Gastroesophageal sphincter (tissue), 4 donors: ENCODE measurements at places on chromosomes 3 and 15.

GRCh38 chr15:89067751-89068150 lies 20.5 kb upstream of the ABHD2 start:
- no peak for ATAC-seq

- ATAC-seq: no peak
Observed at GRCh38 chr3:69888943-69889315, 110.6 kb upstream of the SAMMSON start.

GRCh38 chr3:14179114-14179465 lies 473 bp downstream of the LSM3 start:
- ATAC-seq: no peak

GRCh38 chr3:113285226-113285625 lies 73.9 kb downstream of the BOC start:
- ATAC-seq: no peak

DNA sequence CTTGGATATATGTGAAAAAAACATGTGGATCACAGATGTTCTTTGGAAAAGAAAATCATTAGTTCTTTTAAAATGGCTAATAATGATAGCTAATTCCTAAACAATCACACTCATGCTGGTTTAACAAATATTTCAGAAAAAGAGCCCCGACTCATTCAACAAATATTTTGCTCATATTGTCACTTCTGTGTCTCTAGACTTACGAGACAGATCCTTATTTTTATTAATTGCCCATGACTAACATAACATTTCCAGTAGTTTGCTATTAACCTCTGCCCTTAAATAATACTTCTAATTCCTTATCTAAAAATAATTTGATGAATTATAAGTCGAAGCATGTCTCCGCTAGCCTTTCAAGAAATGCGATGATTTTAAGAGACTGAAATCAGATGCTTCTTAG lies 70.4 kb downstream of the SATB1 start:
- no peak for ATAC-seq

- no peak for ATAC-seq
Observed at GRCh38 chr3:110955301-110955880, 116.2 kb upstream of the NECTIN3 start.

DNA sequence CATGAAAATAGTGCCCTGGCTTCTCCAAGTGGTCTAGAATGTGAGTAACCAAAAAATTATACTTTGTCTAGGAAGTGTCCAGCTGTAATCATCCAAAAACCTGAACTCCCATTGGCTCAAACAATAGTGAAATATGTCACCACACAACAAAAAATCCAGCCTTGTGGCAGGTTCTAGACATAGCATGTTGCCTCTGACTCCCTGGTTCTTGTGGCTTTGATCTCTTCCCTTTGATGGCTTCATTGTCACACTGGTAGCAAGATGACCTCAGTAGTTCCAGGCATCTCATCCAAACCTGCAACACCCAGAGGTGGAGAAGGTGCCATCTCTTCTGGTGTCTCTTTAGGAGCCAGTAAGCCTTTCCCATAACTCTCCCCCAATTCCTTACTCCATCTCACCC lies 74.7 kb downstream of the CMSS1 start:
- ATAC-seq: no peak

- ATAC-seq: no peak
Observed at GRCh38 chr3:57147071-57147470, 18.1 kb downstream of the IL17RD start.

DNA sequence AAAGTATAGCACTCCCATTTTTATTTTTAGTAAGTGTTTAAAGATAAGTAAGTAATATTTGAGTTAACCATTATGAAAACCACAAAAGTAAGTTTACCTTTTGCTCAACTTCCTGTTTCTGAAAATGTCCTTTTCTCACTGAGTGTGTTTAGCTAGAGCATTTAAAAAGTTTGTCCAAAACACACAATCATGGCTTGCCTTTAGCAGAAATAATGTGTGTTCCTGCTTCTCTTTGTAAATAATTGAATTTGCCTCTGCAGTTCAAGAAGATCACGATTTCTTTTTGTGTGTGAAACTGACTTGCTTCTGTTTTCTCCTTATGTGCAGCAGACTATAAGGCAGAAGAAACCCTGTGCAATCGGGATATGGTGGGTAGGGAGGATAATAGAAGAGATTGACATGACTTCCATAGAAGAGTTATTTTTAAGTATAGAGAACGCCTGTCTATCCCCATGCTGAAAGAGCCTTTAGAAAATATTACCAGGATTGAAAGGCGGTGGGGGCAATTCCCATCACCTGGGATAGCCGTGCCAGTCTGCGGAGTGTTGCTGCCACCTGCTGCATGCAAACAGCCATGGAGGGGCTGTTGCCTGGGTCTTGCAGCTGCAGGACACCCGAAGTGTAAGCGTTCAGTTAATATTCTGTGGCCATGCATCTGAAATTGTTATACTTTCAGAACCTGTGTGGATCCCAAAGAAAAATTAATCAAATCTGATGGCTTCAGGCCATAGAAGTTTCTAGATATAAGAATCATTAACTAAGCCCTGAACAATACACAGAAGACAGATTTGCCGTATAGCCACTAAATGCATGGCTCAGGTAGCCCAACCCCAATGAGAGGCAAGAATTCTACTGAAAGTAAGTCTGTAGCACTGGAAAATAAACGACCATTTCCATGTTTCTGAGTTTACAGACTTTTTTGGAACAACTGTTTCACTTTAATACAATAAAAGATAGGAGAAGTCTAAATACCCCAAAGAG lies 2.4 kb upstream of the CD96 start:
- ATAC-seq: no peak

DNA sequence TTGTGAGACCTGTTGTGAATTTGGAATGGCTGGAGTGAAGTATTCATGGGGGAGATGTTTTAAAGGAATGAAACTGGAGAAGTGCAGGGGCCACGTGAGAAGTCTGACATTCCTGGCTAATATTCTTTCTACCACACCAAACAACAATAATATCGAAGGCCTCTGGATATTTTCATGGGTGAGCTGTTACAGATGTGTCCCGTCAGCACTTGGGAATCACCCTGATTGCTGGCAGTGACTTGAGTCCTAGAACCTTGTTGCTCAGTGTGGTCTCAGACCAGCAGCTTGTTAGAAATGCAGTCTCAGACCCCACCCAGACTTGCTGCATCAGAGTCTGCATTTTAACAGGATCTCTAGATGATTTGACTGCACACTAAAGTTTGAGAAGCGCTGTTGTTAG lies 113.8 kb downstream of the ITPR1 start:
- ATAC-seq: no peak

GRCh38 chr3:102474207-102474606 lies 39.4 kb downstream of the ZPLD1 start:
- no peak for ATAC-seq

- ATAC-seq: no peak
Observed at GRCh38 chr3:159146856-159147435, 345.1 kb downstream of the MFSD1 start.

GRCh38 chr3:13506239-13506638 lies 26.1 kb downstream of the HDAC11 start:
- ATAC-seq: no peak

- no peak for ATAC-seq
Observed at GRCh38 chr15:58549013-58549784, 117.4 kb downstream of the LIPC start.

DNA sequence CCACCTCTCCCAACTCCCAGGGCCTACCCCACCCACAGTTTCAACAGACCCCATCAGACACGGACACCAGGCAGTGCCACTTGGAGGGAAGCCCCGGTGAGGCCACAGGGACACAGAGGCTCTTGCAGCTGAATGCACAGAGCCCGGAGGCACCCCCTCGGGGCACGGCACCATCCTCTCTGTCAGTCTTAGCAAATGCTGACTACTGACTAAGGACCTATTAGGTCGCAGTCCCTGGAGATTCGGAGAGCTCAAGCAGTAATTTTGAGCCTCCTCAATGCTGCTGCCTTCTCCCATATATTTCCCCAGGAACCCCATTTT lies 79.9 kb downstream of the VGLL4 start:
- ATAC-seq: no peak

- ATAC-seq: no peak
Observed at GRCh38 chr3:88101142-88101541, 42.1 kb downstream of the ZNF654 start.

- no peak for ATAC-seq
Observed at GRCh38 chr3:126554560-126555525, 3.9 kb downstream of the C3orf22 start.

DNA sequence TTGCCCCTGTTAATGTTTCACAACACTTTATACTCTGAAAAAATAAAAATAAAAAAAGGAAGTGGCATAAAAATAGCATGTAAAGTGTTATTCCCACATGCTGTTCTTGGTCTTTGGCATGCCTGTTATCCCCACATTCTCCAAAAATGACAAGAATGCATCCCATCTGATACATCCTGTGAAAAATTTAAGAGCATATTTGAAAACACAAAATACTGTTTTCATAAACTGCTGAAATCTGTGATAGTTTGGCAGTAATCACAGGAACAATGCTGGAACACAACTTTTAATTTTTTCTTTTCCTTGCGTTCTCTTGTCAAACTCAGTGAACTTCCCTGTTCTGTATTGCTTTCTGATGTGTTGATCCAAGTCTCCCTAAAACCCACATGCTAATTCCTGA lies 288.8 kb downstream of the ROBO2 start:
- peak; percentile 31 for ATAC-seq

- no peak for ATAC-seq
Observed at GRCh38 chr3:16494814-16495431, 18.6 kb downstream of the RFTN1 start.

DNA sequence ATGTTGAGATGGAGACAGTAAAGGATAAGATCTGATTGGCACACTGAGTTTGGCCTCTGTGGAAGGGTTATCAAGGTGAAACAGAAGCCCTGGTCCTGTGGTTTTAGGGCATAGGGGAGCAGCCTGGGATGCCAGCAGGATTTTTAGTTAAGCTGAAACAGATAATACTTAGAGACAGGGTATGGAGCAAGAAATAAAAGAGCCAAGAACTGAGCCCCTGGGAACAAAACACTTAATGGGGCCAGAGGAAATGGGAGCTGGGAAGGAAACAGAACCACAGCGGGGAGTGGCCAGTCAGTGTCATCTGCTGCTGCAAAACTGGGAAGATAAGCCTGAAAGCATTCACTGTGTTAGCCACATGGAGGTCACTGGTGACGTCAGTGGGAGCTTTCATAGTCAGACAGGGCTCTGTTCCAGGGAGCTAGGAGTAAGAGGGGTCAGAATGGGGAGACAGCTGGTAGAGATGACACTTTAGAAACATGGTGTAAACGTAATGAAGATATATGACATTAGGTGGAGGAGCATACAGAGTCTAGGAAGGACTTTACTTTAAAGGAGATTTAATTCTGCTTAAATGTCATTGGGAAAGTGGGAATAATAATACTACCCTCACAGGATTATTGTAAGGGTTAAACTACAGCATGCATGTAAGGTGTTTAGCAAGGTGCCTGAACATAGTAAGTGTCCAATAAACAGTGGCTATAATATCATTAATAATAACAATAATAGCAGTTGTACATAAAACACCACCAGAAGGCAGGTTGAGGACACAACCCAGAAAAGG lies 172.7 kb upstream of the CTNNB1 start:
- ATAC-seq: peak; percentile 82

DNA sequence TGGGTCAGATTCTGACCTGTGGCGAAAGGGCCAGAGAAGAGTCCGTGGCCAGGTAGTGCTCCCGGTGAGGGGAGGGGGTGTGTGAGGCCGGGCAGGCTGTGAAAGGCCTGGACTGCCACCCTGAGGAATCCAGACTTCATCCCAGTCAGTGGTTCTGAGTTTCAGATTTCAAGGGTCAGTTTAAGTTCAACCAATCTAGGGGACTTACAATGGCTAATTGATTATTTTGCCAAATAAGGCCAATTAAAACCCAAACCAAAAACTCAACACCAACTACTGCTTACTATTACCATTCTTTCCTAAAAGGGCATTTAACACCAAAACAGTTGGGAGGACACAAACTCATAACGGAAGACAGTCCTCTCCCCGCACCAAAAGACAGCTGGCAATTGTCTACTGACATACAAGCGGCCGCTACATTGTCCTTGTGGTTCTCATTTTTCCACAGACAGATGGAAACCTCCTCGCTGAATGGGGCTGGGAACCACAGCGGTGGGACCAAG lies 30.5 kb downstream of the TMEM44 start:
- ATAC-seq: no peak

- ATAC-seq: no peak
Observed at GRCh38 chr3:17040990-17041377, 156.2 kb downstream of the PLCL2 start.
